NCI-H1417 treated with DMSO at 0.1 percent for 48 hours (cell line): ENCODE measurements at places on chromosomes 12 and 14.

DNA sequence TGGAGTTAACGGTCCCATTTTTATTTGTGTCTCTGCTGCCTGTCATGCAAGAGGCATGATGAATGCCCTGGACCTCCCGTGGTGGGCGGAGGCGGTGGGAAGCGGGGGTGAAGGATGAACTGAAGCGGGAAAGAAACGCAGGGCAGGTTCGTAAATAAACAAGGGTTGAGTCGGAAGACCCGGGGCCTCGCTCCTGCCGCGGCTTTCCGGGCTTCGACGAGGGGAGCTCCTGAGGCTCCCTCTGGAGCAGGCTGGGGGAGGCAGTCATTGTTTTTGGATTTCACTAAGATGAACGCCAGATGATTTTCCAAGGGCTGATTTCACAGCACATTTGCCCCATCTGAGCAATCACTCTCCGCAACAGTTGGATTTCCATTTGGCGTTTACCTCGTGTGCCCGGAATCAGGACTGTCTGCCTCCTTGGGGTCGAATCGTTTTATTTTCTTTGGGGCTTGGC is 130.2 kb downstream of the SLC38A6 start:
- DNase-seq = no peak

- DNase-seq = no peak
Measured at GRCh38 chr14:35341454-35341750, 49.2 kb downstream of the PSMA6 start.

DNA sequence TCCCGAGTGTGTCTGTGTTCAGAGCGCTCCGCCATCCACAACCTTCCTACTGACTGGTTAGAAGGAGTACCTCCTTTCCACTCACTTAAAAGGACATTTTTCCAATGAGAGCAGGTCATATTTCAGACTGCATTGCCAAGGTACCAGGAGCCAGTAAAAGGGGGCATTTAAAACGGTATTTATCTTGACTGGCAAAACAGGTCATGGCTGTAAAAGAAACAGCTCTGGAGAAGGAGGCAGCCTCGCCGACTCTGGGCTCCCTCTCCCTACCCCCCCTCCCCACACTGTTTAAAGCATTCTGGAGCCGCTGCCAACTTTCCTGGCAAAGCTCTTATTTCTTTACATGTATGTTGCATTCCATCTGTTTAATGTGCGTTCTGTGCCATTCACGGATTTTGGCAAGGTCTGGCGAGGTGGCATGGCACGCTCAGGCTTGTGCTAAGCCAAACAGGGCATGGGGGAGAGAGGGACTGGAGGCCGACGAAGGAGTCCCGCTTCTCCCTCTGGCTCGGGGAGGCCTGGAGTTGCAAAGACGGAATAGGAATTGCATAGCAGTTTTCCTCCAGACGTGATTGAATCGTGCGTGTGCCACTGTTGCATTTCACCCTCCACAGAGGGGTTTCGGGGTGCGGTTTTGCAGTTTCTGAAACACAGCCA is 41.2 kb upstream of the MED13L start:
- DNase-seq = no peak

DNA sequence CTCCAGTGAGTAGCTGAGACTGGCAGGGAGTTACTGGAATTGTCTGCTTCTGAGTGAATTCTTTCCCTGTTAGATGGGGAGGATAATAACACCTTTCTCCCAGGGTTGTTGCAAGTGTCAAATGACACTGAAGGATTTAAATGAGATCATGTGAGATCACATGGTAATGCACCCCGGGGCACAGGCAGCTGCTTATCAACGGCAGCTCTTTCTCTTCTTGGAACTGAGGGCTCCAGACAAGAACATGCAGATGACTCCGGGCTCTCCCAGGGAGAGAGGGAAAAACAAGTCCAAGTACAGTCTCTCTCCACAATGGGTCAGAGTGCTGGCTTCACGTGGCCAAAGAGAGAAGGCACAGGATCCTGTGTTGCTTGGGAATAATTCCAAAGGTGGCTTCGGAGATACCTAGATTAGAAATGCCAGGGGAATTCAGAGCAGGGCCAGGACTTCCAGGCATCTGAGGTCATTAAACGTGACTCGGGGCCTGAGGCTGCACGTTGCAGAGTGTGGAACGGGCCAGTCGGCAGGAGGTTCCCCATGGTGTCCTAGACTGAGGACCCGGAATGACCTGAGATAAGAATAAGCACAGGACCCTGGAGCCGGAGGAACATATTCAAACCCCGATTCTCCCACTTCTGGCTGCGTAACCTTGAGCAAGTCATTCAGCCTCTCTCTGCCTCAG is 109.2 kb downstream of the PRMT8 start:
- DNase-seq = no peak

DNA sequence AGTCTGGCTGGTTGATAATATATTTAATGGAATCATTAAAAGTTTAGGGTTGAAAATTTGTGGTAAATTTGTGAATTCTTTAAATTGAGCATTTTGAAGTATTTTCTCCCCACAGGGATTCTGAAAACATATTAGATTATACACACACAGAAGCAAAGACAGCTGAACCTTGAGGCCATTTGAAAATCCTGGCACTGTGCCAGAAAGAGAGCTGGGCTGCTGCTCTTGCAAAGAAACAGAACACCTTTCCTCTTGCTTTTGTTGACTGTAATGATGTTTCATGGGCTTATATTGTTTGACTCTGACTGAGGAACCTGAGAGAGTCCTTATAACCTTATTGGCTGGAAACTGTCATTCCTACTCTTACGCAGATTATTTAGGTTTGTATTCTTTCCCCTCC is 4.8 kb downstream of the RNF34 start:
- peak; percentile 90 for DNase-seq

GRCh38 chr14:60356906-60357550 is 108.0 kb downstream of the PPM1A start:
- DNase-seq = peak; percentile 42

DNA sequence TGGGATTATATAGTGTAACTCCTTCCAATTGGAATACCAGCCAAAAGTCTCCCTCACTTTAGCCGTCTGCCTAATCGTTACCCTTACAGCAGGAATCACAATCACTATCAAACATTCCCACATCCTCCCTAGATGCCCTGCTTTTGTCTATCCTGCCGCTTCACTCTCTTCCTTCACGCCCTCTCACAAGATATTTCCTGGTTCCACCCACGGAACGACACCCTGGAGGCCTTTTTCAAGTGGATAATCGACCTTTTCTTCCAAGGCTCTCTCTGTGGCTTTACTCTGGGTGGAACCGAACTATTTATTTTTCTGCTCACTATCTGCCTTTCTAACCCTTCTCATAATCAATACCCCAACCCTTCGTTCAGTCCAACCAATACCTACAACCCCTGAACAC is 58.9 kb downstream of the MOK start:
- DNase-seq = no peak

GRCh38 chr12:116337312-116337711 is 59.8 kb upstream of the MED13L start:
- DNase-seq = no peak

GRCh38 chr12:63440048-63440447 is 228.2 kb downstream of the DPY19L2 start:
- no peak for DNase-seq

DNA sequence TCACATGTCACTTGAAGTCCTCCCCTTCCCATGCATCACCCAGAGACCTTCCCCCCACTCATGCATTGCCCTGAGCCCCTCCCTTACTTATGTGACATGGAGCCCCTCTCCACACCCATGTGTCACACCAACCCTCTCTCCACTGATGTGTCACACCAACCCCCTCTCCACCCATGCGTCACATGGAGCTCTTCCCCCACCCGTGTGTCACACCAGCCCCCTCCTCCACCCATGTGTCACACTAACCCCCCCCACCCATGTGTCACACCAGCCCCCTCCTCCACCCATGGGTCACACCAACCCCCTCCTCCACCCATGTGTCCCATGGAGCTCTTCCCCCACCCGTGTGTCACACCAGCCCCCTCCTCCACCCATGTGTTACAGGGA is 30.4 kb downstream of the RTL1 start:
- no peak for DNase-seq

DNA sequence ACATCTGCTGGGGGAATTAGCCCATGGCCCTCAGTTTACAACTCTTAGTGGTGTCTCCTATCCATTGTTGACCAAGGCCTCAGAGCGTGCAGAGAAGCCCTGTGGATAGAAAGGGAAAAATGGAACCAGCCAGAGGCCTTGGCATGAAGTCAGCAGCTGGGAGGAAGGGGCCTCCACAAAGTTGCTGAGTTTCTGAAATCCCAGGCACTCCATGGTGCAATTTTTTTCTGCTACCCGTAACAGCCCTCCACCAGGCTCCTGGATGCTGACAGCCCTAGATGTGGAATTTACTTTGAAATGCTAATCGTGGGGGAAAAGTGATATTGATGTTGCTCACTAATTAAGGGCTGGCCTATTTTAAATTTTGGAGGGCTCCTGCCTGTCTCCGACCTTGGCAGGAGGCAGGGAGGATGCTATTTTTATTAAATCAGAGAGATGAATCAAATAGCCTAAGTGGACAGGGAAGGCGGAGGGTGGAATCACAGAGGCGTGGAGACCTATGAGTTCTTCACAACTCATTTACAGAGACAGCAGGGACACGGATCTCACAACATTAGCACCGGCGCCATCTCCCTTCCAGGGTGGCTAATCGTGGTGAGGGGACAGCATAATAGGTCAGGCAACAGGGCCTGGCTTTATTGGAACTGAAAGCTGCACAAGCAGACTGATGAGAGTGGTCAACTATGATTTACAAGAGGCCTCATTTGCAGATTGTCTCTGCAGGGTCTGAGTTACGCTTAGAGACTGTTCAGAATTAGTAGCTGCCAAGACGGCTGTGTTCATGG is 99.8 kb upstream of the WSCD2 start:
- no peak for DNase-seq

- no peak for DNase-seq
Measured at GRCh38 chr12:93706824-93707223, 29.6 kb downstream of the CRADD start.

GRCh38 chr12:108854451-108855283 is 2.7 kb downstream of the SSH1 start:
- DNase-seq = no peak

GRCh38 chr14:87916103-87916885 is 76.7 kb downstream of the GALC start:
- DNase-seq = no peak

DNA sequence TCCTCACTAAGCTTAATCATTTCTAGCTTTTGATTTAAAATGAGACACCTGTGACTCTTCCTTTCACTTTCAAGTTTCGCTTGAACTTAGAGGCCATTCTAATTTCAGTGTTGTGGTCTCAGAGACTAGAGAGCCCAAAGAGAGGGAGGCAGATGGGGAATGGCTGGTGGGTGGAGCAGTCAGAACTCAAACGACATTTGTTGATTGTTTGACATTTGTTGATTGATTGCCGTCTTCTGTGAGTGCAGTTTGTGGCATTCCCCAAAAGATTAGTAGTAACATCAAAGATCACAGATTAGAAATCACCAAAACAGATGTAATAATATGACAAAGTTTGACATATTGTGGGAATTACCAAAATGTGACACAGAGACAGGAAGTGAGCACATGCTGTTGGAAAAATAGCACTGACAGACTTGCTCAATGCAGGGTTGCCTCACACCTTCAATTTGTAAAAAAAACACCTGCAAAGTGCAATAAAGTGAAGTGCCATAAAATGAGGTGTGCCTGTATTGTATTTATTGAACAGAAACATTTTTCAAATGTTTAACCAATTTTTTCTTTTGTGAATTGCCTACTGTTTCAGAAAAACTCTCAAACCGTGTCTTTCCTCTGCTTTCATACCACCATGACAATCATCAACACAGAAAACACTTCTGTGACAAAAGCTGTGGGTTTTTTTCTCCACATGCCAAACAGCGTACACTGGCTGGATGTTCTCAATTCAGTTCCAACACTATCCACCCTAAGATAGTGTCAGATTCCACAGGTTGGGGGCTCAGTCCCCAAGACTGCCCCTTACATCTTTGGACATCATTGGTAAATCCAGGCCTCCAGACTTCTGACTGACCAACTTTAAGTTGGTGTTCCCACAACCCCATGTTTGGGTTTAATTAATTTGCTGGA is 376.3 kb upstream of the RGS6 start:
- DNase-seq = no peak

- peak; percentile 58 for DNase-seq
Measured at GRCh38 chr14:78254911-78255461, 84.8 kb downstream of the NRXN3 start.

- no peak for DNase-seq
Measured at GRCh38 chr14:70330596-70330995, 28.9 kb downstream of the COX16 start.

DNA sequence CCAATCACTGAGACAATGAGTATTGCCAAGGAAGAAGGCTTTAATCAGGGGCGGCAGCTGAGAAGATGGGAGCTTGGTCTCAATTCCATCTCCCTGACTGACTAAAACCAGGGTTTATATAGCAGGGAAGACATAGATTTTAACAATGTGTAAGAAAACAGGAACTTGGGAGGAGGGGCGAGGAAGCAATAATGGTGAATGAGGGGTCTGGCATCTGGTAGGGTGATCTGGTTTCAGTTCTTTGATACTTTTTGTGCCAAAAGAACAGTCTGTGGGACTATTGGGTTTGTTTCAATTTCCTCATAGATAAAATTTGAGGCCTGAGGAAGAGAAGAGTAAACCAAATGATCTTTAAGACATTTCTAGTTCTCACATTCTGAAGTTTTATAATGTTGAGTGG is 49.2 kb downstream of the FUT8 start:
- DNase-seq = no peak

DNA sequence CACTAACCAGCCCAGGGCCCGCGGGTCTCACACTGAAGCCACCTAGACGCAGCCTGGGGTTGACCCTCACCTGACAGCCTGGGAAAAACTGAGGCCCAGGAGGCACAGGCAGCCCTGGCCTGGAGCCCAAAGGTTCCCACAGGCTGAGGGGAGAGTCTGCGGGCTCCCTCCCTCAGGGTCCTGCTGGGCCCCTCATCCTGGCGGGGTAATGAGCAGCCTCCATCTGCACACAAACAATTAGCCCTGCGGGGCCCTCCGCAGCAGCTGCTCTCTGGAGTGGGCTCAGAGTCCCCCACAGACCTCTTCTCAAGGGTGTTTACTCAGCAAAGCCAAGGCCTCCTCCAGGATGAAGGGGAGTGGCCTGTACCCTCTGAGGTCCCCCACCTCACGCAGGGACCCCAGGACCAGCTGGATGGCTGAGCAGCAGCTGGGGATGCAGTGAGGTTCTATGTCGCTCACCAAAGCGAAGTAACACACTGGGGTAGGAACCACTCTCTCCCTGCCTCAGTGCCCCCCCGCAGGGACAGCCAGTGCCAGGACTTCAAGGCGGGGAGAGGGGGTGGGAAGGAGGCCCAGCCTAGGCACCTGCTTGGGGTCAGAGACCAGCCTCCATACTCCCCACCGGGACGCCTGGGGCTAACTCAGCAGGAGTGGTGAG is 7.3 kb downstream of the AKT1 start:
- peak; percentile 91 for DNase-seq
